T1000 (cell line): ENCODE measurements at places on chromosomes 1 and 21.

GRCh38 chr1:65467536-65467935, 47.1 kb downstream of the LEPR start:
- DNase-seq: no peak

DNA sequence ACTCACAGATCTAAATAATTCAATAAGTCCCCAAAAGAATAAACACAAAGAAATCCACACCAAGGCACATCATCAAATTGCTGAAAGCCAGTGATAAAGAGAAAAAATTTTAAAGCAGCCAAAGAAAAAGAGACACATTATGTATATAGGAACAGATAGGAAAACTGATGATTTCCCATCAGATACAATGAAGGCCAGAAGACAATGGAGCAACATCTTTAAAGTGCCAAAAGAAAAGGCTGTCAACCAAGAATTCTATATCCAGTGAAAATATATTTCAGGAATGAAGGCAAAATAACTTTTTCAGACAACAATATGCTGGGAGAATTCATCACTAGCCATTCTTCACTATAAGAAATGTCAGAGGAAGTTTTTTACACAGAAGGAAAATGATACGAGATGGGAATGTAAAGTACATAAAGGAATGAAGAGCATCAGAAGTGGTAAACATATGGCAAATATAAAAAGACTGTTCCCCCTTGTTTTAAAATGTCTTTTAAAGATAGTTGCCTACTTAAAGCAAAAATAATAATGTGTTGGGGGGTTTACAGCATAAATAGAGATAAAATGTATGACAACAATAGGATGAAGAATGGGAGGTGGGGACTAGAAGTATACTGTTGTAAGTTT, 9.4 kb upstream of the MYOG start:
- no peak for DNase-seq

GRCh38 chr1:55399346-55399745, 184.2 kb upstream of the USP24 start:
- DNase-seq: no peak

GRCh38 chr1:202069662-202070061, 53.1 kb upstream of the GPR37L1 start:
- no peak for DNase-seq

- DNase-seq: no peak
These were observed 166.4 kb downstream of the PBX1 start for GRCh38 chr1:164725401-164725800.

DNA sequence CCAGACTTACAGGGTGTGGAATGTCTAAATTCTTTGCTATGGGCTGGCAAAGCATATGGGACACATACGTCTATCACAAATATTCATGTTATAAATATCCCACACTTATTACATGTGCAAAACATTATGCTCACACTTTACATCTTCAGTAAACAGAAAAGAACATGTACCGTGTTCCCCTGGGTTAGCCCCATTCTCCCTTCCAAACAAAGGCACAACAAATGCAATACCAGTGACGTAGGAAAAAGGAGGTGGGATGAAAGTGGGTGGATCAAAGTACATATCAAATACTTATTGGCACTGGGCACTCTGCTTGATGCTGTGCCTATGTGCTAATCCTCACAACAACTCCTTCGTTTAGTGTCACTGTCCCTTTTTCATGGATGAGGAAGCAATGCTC, 170.8 kb downstream of the ZSCAN20 start:
- no peak for DNase-seq

DNA sequence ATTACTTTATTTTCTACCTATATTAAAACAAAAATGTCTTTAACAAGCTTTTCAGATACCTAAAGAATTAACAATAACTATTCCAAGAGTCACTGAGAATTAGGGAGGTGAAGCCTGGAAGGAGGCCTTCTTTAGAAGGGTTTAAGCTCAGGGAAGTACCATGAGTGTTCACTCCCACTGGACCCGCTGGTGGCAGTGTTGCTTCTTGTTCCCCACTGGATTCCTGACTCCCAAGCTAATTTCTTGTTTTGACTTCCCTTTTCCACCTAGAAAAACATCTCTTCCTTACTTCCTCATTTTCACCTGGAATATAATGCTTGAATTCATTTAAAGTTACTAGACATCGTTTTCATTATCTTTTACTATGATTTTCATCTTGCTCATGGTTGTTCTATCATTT, 264.2 kb downstream of the HMCN1 start:
- DNase-seq: no peak

- DNase-seq: no peak
These were observed 68.6 kb upstream of the WARS2 start for GRCh38 chr1:119209061-119209460.

DNA sequence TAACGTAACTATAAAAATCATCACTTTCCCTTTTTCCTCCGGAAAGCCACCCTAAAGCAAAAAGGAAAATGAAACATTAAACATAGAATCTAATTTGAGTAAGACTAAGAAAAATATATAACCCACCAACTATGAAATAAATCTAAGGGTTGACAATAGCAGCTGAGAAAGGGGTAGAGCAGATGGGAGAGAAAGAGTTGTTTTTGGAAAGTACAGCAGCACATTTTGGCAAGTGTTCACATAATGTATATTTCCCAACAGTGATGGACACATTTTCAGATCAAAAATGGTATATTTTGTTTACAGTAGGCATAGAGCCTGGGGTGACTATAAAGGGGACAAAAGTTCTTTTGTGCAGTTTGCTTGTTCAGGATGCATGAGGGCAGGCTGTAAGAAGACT, 1287.4 kb upstream of the B3GALT2 start:
- DNase-seq: no peak

DNA sequence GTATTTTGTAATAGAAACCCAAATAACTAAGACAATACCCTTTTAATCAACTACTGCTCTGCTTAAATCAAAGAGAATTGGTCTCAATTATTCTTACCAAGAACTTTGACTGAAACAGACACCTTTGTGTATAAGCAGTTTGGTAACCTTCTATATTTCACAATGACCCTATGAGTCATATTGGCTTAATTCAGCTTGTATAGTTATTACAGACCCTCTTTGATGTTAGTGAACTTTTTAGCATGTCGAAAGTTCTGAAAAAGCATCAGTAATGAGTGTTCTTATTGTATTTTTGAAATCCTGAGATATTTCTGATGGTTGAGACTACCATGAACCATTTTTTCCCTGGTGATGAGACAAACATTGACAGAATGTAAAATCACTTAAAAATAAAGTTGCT, 43.3 kb upstream of the RABGAP1L start:
- DNase-seq: no peak

DNA sequence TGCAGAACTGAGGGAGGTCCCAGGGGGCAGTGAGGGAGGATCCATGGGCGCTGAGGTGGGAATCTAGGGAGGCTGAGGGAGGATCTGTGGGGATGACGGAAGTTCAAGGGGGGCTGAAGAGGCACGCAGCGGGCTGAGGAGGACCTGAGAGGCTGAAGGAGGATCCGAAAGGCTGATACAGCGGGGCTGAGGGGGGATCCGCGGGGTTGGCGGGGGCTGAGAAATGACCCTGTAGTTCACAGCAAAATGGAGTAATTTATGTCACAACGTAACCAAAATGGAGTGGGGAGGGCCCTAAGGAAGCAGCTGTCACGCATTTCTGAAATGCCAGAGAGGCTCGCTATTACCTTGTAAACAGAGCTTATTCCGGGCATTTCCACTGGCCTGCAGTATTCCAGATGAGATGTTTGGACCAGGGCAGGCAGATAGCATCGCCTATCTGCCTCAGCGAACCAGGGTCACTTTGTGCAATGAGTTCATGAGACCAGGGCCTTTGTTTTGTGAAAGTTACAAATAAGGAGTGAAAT, 926 bp upstream of the MRPL55 start:
- no peak for DNase-seq

GRCh38 chr1:191388283-191388682, 770.0 kb upstream of the RGS18 start:
- no peak for DNase-seq

DNA sequence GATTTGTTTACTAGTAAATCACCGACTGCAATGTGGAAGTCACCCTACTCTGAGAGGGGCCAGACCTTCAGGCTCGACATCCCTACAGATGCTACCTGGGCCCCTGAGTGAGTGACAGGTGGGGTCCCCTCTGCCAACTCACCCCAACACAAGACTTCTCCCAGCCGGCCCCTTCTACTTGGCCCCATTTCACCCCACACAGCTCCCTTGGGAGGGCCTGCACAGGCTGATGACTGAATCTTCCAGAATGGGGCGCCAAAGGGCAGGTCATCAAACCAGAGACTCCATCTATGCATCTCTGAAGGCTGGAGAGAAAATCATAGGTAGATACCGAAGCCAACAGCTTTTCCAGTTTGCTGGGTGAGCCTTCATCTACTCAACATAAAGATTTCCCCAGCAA, 9.4 kb upstream of the S100A8 start:
- DNase-seq: no peak

GRCh38 chr1:232274236-232274855, 355.6 kb downstream of the SIPA1L2 start:
- DNase-seq: no peak

GRCh38 chr1:3557366-3557765, 53.9 kb downstream of the MEGF6 start:
- no peak for DNase-seq

GRCh38 chr1:27099135-27099586, 55.8 kb downstream of the SLC9A1 start:
- DNase-seq: no peak

GRCh38 chr21:36210779-36211659, 54.4 kb downstream of the DOP1B start:
- no peak for DNase-seq

GRCh38 chr1:181219938-181220337, 131.4 kb downstream of the IER5 start:
- DNase-seq: no peak

DNA sequence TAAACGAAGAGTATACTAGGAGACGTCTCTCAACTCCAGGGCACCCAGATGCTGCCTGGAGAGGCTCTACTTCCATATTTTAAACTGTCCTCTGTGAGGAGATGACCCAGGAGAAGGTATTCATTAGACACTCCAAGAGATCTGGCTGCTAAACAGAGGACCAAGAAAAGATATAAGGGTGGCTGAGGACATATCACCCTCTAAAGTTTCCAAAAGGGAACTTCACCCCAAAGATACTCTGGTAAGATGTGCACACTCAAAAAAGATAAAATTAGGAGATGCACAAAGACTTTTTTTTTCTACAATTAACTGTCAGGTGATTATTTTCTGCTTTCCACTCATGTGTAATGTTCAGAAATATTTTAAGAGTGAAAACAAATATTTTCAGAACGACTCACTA, 1.4 kb downstream of the ZNF670 start:
- DNase-seq: no peak

GRCh38 chr21:29725025-29725736, 214.6 kb downstream of the GRIK1 start:
- DNase-seq: no peak

DNA sequence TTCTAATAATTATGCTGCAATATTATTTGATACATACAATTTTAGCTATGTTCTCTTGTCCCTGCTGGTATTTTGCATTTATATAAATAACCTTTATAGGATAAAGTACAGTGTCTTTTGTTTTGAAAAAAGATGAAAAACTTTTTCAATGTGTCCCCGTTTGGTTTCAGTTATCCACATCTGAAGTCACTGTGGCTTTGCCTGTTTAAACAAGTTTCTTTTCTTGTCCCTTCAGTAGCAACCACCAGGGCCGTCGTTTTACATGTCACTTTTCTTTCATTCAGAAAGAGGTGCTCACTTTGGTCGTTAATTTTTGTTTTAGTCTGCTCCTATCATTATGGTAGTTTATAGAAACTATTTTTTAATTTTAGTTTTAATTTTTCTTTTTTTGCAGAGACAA, 41.4 kb downstream of the RABGAP1L start:
- DNase-seq: no peak

GRCh38 chr21:35102488-35103371, 53.6 kb upstream of the RUNX1 start:
- no peak for DNase-seq

- no peak for DNase-seq
These were observed 17.6 kb upstream of the CCT8 start for GRCh38 chr21:29091033-29091432.

DNA sequence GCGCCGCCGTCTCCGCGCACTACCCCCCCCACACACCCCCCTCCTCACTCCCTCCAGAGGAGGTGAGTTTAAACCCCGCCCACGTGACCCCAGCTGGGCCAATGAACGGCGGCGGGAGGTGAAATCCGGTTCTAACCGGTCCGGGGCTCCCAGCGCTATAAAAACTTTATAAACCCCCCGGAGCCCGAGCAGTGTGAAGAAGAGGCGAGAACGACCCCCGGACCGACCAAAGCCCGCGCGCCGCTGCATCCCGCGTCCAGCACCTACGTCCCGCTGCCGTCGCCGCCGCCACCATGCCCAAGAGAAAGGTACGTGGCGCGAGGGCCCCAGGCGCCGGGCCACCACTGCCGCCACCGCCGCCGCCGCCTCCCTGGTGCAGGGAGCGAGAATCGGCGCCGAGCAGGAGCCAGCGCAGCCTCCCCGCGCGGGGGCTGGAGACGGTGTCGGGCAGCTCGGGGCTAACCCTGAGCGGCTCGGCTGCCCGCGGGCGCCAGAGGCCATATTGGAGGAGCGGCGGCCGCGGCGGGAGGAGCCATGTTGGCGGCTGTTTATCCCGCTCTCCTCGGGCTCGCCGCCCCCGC, at the start of gene HMGN2:
Gene HMGN2, plus strand, starts transcription at position 121 of the 581 bp plus-strand sequence. Its CDS starts 173 bp downstream, at position 294.
- DNase-seq: peak; percentile 81

DNA sequence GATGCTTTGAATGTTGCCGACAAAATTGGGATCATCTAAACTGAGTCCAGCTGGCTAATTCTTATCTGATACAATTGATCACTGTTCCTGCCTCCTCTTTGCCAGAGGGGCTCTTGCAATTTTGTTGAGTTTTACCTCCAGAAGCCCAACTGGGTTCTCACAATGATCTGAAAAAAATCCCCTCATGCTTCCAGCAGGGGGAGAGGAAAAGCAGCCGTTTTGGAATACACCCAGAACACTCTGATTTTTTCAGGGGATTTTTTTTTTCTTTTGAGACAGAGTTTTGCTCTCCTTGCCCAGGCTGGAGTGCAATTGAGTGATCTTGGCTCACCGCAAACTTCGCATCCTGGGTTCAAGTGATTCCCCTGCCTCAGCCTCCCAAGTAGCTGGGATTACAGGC, 13.9 kb upstream of the RERE start:
- no peak for DNase-seq

DNA sequence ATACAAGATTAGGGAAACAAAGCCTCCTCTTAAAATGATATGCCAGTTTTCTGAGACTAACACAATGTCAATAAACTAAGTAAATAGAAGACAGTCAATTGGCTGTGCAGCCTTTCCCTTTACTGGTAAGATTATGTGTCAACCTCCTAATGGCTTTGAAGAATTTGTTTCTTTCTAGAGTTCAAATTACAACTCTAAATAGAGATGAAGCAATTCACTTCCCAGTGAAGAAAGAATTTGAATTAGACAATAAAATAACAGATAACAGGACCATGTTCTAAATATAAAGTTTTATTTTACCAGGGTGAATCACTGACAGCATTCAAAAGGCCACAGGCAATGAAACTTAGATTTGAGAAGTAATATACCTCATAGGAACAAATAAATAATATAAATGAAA, 680.3 kb downstream of the PLA2G4A start:
- no peak for DNase-seq

- DNase-seq: no peak
These were observed 2.2 kb upstream of the FHAD1 start for GRCh38 chr1:15244813-15245212.
